ENCODE measurements at places on chromosomes 7 and 10. TPM values are rescaled to one million over a fixed set of nuclear protein-coding genes. Genes with fewer than 3 reads are reported as not detected.

Gene RET
- total RNA-seq = 9.8 TPM

GRCh38 chr10:6894405-6894804 lies 314.3 kb upstream of the PRKCQ start:
- no peak for DNase-seq

- no peak for DNase-seq
These were observed 51.7 kb upstream of the PPIF start for GRCh38 chr10:79295563-79295962.

- DNase-seq = no peak
These were observed 393.0 kb downstream of the PHTF2 start for GRCh38 chr7:78191475-78192079.

- no peak for DNase-seq
These were observed 253.2 kb upstream of the SMIM30 start for GRCh38 chr7:113371416-113372043.

Data from GM23338 (cell line).